Activated CD4-positive, alpha-beta T cell treated with anti-CD3 and anti-CD28 coated beads, Interleukin-2, amount 50 U/mL, for 48 hours (primary cell): ENCODE measurements at places on chromosomes 3 and 15.

- no peak for DNase-seq
Observed at GRCh38 chr15:70437089-70437488, 326.3 kb downstream of the UACA start.

GRCh38 chr3:37504583-37505357 is 330.4 kb upstream of the LRRFIP2 start:
- DNase-seq, result no peak

- no peak for DNase-seq
Observed at GRCh38 chr3:66419036-66419435, 81.8 kb downstream of the LRIG1 start.

DNA sequence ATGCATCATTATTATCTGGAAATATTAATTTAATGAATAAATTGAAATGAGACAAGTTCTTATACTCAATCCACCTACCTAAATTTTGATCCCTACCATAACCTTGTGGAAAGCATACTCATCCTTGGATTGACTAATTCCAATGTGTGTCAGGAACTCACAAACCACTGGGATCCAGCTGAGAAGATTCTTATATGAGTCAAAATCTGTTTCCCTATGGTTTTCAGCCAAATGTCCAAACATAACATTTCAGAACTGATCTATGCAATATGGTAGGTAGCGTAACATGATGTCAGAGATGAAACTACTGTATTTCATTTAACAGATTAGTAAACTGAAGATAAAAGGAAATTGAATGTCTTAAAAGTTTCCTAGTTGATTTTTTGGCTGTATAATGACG is 250.0 kb downstream of the PLOD2 start:
- DNase-seq, result no peak

GRCh38 chr15:71357321-71357732 is 242.1 kb downstream of the THSD4 start:
- DNase-seq, result no peak

- DNase-seq, result no peak
Observed at GRCh38 chr15:41284427-41285177, 47.8 kb downstream of the OIP5 start.

DNA sequence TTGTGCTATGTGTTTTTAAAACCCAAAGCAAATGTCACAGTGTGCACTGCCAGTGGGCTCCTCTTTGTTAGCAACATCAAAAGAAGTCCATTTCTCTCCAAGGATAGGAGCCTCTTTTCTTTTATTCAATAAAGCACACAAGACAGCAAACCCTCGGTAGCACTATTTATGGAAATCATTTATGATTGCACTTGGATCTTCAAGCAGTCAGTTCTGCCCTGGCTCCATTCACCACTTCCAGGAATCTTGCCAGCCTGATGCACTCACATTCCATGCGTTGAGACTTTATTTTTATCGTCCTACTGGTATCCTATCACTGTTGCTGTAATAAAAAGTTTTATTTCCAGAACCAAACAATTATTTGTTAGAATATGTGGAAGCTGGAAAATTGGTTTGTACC is 412.1 kb downstream of the TBL1XR1 start:
- DNase-seq, result no peak

DNA sequence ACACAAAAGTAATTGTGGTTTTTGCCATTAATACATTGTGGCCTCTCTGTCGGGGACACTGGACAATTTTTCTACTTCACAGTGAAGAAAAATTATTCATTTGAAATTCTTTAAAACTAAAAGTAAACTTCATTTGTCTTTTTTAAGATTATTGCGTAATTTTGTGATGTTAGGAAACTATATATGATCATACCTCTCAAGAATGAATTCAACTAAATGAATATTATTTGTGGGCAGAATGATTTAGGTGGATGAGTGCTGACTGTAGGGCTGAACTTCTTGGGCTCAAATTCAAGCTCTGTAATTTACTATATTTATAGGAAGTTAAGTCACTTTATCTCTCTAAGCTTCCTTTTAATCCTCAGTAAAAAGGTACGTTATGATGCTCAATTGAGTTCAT is 441.2 kb downstream of the ROBO1 start:
- DNase-seq, result no peak

DNA sequence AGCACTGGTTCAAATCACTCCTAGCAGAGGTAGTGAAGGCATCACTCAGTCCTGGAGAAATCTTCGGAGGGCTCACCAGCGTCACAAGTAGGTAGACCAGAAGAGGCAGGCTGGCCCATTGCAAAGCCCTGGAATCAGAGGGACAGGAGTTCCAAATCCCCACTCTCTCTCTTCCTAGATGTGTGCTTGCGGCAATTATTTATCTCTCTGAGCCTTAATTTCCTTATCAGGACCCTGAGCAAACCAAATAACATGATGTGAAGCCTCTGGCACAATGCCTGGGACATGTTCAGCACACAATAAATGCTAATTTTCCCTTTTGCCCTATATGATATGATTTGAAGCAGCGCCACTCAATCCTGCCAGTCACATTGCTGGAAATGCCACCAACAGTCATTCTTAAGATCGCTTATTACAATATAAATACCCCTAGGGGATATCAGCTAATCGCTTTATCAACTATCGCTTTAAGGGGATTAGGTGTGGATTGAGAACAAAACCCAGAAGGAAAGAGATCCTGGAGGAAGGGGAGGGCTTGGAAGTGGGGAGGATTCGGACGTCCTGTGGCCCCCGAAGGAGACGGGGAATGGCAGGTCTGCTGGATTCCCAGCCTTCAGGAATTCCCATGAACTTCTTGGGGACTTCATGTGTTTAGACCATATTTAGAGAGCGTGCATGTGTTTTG is 59.5 kb upstream of the TSEN2 start:
- no peak for DNase-seq

DNA sequence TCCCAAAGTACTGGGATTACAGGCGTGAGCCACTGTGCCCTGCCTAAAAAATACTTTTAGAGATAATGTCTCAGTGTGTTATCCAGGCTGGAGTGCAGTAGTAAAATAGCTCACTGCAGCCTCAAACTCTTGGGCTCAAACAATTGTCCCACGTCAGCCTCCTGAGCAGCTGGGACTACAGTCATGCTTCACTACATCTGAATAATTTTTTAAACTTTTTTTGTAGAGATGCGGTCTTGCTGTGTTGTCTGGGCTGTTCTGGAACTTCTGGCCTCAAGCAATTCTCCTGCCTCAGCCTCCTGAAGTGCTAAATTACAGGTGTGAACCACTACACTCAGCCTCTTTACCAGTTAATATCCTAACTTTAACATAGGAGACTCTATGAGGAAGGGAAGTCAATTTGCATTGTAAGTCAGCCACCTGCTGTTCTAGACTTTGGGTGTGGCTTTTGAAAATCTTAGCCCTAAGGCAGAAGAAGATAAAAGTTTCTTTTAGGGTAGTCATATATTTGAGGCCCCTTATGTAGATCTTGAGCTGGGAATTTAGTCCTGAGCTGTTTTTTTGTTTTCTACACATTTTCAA is 78.2 kb upstream of the RASGRP1 start:
- DNase-seq, result no peak

GRCh38 chr3:138461246-138461645 is 26.8 kb downstream of the ESYT3 start:
- DNase-seq, result no peak

- peak; percentile 59 for DNase-seq
Observed at GRCh38 chr3:45677033-45677446, 12.2 kb upstream of the SACM1L start.

- no peak for DNase-seq
Observed at GRCh38 chr15:45921376-45921775, 286.5 kb downstream of the SQOR start.

DNA sequence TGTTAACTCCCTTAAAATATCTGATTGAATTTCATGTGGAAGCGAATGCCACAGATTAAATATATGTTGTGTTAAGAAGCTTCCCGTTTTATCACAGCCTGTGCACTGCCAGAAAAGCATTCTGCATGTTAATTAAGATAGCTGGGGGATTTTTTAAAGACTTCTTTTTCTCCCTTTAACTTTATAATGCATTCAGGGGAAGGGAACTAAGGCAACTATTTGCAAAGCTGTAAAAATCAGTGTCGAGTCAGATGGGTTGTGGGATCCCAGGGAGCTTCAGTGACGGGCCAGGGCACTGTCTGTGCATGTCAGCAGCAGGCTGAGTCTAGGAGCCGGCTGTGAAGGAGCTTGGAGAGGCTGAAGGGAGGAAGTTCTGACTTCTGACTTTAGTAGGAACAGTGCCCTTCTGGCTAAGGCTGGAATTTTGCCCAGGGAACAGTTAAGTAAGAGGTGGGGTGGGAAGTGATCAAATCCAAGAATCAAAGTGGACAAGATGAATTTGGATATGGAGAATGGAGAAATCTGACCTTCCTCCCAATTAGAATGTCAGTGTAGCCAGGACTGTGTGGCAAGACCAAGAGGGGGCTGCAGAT is 77.7 kb downstream of the ABHD5 start:
- no peak for DNase-seq

GRCh38 chr3:119098619-119099222 is 47.2 kb upstream of the TEX55 start:
- DNase-seq, result no peak

DNA sequence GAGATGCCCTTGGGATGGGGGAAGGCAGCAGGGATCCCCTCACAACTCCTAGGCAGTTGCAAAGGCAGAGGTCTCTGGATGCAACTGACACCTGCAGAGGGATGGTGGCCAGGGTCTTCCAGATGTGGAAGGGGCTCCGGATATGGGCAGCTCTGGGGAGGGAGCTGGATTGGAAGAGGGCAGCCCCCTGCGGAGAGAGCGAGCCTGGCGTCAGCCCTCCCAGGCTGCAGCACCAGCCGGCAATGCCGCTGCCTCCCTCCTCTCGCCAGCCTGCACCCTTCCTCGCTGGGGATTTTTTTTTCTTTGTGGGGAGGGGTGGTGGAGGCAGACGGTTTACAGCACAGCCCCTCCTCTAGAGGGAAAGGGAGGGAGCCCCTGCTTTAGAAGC is 1.6 kb downstream of the INSYN1 start:
- no peak for DNase-seq

GRCh38 chr15:36755341-36756000 is 176.0 kb downstream of the CDIN1 start:
- DNase-seq, result no peak

GRCh38 chr3:65827076-65827475 is 211.6 kb downstream of the MAGI1 start:
- DNase-seq, result no peak

DNA sequence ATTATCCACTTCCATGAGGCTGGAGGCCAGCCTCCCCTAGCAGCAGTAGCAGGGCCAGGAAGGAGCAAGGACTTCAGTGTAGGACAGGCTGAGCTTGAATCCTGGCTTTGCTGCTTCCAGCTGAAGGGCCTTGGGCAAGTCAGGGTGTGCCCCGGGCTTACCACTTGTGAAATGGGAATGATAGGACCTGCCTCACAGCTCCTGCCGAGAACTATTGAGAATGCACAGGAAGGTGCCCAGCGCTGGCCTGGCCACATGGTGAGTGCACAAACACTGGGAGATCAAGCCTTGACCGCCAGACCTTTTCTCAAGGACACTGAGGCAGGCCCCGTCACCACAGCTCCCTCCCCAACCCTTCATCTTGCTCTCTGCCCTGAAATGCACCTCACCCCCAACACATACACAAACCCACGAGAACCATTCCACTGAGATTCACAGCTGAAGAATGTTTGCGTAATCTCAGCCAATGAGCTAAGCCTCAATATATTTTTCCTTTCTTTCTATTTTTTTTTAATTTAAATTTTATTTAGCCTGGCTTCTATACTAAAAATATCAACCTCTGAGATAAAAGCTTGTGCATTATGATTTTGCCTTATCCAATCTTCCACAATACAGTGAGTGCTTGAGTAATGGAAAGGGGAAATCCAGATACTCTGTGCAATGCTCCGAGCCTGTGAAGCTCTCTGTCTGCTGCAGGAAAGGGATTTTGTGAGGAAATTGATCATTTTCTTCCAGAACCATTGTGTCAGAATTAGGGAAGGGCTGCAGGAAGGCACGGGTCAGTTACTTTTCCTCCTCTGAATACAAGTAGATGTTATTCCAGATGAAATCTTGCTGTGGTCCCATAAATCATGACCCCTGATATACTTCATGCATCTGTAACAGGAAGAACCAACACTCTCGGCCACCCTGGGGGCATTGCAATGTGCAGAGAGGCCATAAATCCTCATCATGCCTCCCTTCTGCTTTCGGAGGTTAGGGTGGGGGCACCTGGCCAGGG is 193.9 kb downstream of the TLE3 start:
- DNase-seq, result no peak

DNA sequence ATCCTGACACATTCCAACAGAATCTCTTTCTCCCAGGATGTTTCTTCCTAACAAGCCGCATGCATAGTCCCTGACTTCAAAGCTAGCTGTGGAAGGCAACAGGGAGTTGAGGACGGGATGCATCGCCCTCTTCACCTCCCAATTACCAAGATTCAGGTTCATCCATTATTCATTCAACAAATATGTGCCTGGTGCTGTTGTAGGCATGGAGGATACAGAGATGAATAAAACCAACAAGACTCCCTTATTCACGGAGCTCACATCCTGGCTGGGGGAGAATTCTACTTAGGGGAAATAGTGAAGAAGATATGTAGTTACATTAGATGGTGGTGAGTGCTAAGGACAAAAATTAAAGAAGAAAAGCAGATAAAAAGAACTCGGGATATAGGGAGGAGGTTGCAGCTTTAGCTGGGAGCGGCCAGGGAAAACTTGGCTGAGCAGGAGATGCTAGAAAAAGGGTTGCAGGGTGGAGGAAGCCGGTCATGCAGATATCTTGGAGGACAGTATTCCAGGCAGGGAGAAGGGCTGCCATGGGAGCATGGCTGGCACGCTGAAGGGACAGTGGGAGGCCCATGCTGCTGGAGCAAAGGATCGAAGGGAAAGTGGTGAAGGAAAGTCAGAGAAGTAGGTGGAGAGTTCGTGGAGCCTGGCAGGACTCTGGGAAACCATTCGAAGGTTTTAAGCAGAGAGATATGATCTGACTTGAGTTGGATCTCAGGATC is 5.0 kb downstream of the ITGB5 start:
- DNase-seq, result no peak

DNA sequence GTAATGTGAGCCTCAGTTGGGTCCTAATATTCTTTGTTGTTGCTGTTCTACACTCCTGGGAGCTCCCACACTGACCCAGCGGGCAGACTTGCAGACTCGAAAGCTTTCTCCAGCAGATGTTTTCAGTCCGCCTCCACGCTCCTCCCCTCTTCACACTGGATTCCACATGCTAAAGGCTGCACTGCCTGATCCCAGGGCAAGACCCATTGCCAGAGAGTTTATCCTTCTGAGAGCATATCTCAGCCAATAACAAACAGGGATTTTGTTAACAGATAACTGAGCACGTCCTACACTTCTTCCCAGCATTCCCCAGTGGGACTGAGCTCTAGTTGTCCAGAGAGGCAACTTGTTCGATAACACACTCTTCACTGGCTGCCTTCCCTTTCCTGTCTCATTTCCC is 8.0 kb upstream of the COL6A6 start:
- no peak for DNase-seq
